ENCODE measurements at places on chromosomes 11 and 22.

DNA sequence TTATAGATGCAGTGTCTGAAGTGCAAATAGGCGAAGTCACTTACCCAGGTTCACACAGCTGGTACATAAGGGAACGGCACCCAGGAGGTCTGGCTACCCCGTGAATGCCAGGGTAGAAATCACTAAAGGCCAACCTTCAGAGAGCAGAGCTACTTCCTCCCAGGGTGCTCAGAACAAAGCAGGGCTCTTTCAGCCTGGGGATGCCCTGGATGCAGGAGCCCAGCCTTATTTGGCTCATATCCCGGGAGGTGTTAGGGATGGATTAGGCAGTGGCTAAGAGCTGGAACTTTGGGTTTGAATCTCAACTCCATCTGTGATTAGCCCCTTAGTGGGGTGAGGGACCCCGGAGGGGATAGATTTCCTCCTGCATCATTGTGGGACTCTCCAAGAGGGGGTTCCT lies 33.1 kb upstream of the ASPHD2 start:
- no peak for DNase-seq

DNA sequence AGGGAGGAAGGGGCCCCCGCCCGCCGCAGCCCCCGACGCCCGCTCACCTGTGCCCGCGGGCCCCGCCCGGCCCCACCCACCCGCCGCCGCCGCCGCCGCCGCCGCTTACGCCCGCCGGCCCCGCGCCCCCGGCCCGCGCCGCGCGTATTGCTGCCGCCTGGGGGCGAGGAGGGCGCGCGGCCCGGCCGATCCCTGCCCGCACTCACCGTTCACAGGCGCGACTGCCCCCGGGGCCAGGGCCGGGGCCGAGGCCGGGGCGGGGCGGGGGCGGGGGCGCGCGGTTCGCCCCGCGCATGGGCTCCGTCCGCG lies 212 bp downstream of the HRAS start:
- DNase-seq: no peak

DNA sequence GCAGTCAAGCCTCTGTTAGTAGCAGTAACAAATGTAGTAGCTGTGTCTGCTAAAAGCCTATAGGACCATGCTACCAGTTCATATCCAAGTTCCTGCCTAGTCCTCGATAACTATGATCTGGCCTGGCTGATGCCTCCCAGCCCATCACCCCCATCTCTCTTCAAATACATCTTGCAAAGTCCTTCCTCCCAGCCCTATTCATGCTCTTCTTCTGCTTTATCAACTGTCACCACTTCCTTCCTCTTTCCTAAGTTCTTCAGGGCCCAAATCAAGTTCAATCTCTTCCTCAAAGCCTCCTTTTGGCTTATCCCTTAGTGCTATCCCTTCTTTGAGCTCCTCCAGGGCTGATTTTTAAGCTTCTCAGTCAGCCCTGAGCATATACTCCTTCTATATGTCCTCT lies 150.9 kb upstream of the THY1 start:
- no peak for DNase-seq

DNA sequence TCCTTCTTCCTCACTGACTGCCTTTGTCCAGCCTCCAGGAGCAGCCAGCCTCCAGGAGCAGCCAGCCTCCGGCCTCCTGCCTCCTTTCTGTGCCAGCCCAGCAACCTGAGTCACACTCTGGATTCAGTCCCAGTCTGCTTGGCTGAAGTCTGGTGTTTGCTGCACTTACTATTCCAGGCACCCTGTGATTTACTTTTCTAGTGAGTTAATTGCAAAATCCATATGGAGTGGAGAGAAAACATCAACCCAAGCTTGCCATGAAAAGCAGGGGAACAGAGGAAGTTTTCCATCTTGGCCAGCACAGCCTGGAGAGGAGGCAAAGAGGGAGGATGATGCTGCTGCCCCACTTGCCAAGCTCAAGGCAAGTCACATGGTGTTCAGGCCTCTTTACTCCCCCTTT lies 400.5 kb downstream of the TENM4 start:
- no peak for DNase-seq

DNA sequence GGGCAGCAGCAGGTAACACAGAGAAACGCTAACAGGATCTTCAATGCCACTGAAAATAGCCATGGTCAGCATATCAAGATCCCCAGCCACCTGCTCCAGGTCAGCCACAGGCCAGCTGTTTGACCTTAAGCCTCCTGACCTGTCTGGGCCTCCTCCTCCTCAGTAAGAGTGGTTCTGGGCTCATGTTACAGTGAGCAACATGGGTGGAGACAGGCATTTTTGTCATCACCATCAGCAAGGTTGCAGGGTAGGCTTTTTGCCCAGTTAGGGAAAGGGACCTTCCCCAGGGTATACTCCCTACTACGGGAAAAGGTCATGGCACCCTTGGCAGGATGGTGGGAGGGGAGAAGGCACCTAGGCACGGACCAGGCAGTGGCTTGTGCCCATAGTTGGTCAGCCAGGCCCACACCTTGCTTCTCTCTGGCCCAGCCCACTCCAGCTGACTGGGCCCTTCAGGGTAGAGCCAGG lies 131.8 kb upstream of the PARVA start:
- no peak for DNase-seq

DNA sequence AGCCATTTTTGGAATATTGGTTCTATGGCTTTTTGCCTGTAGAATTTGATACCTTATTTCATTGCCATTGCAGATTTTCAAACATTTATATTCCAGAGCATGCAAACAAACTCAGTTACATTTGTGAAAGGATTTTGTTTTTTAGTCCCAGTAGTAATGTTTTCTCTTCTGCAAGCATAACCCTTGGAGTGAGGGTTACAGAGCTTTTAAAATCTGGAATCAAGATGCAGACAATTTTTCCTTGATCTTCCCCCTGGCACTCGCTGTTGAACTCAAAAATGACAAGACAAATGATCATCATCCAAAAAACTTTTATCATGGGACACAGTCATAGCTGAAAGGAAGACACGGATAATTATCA lies 20.8 kb downstream of the BBOX1 start:
- no peak for DNase-seq

DNA sequence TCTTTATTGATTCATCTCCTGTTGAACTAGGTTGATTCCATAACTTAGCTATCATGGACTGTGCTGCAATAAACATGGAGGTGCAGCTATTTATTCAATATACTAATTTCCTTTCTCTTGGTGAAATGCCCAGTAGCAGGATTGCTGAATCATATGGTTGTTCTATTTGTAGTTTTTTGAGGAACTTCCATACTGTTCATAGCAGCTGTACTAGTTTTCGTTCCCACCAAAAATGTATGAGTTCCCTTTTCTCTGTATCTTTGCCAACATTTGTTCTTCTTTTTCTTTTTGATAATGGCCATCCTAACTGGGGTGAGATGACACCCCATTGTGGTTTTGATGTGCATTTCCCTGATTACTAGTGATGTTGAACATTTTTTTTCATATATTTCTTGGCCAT lies 87.2 kb upstream of the NAV2 start:
- no peak for DNase-seq

DNA sequence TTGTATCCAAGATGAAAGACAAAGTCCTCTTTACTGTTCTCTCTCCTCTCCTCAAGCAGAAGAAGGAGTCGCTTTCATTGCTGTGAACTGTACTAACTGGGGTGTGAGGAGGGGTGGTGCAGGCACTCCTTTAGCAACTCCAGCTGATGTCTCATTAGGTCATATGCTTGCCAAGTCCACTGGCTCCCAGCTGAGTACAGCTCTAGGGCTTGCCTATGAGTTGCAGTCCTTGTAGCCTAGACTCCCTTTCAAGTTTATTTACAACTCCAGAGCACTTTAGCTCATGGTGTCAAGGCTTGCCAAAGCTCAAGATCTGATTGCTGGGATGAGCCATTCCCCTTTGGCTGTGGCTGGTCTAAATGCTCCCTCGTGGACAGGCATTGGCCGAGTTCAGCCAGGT lies 55.1 kb upstream of the PDGFD start:
- DNase-seq: no peak

DNA sequence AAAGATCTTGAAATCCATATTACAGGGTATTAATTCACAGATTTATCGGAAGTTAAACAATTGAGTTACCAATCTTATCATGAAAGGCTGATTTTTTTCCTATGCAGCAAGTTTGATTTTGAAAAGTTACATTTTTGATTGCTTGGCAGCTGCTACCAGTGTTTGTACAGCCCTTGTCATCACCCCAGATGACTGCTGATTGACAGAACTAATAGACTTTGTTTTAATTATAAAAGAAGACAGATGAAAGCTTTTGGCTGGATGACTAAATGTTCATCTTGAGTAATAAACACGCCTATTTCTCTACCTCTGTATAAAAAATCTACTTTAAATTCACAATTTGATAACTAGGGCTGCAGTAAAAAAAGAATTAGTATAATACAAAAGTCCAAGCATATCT lies 259.7 kb downstream of the TTC28 start:
- no peak for DNase-seq

DNA sequence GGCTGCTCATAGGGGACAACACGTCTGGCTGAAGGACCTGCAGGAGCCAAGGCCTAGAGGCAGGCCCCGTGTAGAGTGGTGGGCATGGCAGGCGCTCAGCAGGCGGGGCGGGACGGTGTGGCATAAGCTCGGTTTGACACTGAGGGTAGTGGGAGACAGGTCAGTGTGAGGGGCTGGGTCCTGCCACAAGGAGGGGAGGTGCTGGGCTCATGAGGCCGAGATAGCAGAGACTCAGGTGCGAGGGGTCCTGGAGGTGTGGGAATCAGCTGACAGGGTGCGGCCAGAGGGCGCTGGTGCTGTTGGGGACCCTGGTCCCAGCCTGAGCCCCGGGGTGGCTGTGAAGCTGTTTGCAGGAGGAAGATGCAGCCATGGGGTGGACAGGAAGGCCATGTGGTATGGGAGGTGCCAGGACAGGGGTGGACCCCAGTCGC lies 6.7 kb downstream of the SLC22A12 start:
- DNase-seq: no peak

DNA sequence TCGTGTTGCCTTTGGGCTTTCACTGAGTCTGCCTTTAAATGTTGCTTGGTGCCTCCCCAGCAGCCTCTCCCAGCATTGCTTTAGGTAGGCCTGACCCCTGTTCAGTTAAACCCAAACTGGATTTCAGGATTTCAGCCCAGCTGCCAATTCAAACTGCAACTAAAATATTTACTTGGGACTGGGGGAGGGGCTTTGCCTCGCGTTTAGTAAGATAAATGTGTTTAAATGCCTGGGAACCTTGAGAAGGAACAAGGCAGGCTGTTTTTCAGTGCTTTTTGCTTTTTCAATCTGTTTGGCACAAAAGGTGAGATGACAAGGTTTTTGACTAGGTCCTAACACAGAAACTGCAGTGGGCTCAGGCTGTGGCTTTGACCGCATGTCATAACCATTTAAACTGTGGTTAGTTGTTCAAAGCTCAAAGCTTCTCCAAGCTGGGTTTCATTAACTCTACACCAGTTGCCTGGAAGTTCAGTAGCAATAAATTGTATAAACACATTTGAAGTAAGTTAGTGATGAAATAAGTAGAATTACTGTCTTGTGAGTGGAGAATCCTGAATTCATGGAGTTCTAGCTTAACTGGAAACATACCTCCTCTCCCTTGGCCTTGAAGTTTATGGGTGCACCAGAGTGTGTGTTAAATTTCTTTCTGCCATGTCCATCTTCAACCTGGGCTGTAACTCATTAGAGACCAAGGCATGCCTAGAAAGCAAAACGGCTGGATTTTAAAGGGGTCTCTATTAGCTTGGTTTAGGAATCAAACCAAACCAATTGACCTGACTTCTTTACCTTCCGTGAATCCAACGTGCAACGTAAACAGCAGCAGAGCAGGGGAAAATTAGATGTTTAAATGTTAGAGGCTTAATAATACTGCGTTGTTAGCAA lies 3.6 kb downstream of the PKNOX2 start:
- DNase-seq: no peak

DNA sequence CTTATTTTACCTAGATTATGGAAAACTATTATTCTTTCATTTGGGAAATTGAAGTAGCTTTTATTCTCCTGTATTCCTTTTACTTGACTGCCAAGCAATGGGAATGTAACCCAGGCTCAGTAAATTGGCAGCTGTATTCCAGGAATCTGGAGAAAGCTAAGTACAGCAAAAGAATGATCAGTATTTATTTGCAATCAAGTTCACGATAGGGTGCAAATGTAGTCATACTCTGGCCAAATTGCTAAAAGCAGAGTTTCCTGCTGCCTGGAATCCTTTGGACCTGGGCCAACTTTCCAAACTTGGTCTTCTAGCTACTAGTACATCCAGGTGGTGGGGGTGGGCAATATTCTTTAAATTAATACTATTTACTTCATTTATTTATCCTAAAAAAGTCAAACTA lies 286.0 kb upstream of the CTSC start:
- no peak for DNase-seq

DNA sequence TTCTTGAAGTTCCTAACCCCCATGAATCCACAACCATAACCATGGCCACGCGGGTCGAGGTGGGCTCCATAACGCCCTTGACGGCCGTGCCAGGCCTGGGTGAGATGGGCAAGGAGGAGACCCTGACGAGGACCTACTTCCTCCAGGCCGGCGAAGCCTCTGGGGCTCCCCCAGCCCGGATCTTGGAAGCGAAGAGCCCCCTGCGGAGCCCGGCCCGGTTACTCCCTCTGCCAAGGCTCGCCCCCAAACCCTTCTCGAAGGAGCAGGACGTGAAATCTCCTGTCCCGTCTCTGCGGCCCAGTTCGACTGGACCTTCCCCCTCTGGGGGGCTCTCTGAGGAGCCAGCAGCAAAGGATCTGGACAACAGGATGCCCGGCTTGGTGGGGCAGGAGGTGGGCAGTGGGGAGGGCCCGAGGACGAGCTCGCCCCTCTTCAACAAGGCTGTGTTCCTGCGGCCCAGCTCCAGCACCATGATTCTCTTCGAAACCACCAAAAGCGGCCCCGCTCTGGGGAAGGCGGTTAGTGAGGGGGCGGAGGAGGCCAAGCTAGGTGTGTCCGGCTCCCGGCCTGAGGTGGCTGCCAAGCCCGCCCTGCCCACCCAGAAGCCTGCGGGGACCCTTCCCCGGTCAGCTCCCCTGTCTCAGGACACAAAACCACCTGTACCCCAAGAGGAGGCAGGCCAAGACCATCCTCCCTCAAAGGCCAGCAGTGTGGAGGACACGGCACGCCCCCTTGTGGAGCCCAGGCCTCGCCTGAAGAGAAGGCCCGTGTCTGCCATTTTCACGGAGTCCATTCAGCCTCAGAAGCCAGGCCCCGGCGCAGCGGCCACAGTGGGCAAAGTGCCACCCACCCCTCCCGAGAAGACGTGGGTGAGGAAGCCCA lies 75.7 kb downstream of the KIAA1671 start:
- no peak for DNase-seq

GRCh38 chr11:94781837-94782236 lies 13.7 kb downstream of the AMOTL1 start:
- DNase-seq: no peak

- no peak for DNase-seq
Observed at GRCh38 chr22:46934746-46935491, 172.5 kb downstream of the TBC1D22A start.

DNA sequence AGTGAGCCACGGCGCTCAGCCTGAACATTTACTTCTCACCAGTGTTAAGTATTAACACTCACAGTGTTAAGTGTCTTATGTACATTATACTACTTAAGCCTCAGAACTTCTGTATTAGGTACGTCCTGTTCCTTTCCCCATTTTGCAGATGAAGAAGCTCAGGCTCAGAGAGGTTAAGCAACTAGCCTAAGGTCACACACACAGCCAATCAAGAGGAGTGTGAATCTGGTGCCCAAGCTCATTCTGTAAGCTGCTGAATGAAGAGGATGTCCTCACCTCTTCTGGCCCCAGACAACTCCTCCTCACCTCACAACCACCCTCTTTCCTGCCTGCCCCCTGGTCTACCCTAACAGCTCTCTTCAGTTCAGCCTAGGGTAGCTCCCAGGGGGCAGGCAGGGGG lies 29.9 kb downstream of the CREB3L1 start:
- DNase-seq: no peak

Data from stimulated activated CD8-positive, alpha-beta memory T cell treated with anti-CD3 and anti-CD28 coated beads, Interleukin-15, amount 100 ng/mL, for 4 hours (primary cell).